ENCODE measurements at places on chromosomes 5 and 9.

DNA sequence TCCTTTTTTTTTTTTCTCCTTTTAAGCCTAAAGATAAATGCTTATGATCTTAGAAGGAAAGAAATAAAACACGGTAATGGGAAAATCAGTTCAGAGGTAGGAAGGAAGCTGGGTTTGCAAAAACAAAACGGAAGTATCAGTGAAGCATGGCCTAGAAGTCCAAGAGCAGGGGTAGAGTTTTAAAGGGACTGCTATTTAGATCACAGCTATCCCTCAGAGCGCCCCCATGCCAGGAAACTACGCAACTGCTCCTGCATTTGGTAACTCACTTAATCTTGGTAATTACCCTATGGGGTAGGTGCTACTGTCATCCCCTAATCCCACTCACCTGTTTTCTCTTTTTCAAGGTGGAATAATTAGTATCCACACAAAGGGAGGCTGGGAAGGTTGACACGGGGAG, 16.0 kb downstream of the TLE1 start:
- no peak for DNase-seq

DNA sequence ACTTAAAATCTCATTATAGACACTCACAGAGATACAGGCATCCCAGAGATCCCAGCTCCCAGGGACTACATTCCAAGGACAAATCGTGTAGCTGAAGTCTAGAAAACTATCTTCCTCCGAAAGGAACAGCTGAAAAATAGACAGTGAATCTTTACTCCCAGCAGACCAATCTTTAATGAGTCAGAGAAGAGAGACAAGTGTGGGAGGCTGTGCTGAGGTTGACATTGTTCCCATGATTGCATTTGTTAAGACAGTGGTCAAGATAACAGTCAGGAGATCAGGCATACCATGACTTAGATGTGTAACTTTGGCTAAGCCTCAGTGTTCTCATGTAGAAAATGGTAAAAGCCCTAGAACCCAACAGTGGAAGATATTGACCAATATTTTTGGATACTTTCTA, 120.7 kb downstream of the PAPPA start:
- DNase-seq, result no peak

- DNase-seq, result no peak
These were observed 27.6 kb downstream of the TPPP start for GRCh38 chr5:665541-665955.

- DNase-seq, result no peak
These were observed 159.9 kb upstream of the PIK3R1 start for GRCh38 chr5:68055686-68056085.

DNA sequence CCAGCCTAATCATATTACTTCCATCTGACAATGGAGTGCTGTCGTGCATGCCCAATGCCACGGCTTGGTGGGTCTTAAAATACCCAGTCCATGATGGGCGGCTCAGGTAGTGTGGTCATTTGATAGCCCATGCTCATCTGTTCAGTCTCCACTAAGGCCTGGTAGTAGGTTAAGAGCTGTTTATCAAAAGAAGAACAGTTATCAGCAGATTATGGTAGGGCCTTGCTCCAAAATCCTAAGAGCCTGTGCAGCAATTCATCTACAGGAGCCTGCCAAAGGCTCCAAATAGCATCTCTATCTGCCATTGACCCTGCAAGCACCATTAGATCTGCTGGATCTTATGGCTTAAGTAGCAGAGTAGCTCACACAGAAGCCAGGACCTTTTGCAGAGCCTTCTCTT, 21.8 kb upstream of the NTRK2 start:
- no peak for DNase-seq

Data from NCI-H510A treated with DMSO at 0.1 percent for 48 hours (cell line).